ENCODE measurements at places on chromosomes 1 and 21. TPM values are rescaled to one million over a fixed set of nuclear protein-coding genes. Genes with fewer than 3 reads are reported as not detected.

RHD gene
- not detected for total RNA-seq

CRYZL1 gene
- total RNA-seq, result 64.4 TPM

CFAP45 gene
- total RNA-seq, result 1.5 TPM

RCSD1 gene
- 156 TPM for total RNA-seq

STK40 gene
- 46.2 TPM for total RNA-seq

MROH9 gene
- total RNA-seq, result not detected

TSACC gene
- total RNA-seq, result not detected

HES3 gene
- not detected for total RNA-seq

SPRR3 gene
- not detected for total RNA-seq
